NCI-H1092 treated with DMSO at 0.1 percent for 48 hours (cell line): ENCODE measurements at places on chromosomes 7 and 10.

GRCh38 chr7:131122394-131122793, 205.3 kb upstream of the MKLN1 start:
- DNase-seq = no peak

GRCh38 chr7:65988084-65988483, 6.1 kb upstream of the GUSB start:
- DNase-seq = no peak

GRCh38 chr10:30894221-30894620, 137.4 kb downstream of the ZNF438 start:
- DNase-seq = no peak

- no peak for DNase-seq
Measured at GRCh38 chr7:129008645-129009414, 46.1 kb downstream of the TNPO3 start.

DNA sequence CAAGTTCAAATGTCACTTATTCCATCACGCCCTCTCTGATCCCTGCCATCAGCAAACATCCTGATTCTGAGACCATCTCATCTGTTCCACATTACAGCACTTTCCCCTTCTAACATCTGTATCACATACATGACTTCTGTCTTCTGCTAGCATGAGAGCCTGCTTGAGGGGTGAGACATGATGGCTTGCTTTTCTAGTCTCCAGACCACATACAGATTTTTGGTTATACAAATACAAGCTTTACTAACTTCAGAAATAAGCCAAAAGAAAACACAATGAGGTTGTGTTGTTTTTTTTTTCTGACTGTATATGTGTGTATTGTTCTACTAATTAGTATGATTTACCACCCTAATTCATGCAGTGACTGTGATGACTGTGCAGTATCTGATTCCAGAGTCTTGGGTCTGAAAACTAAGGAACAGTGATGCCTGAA, 34.3 kb downstream of the NAPEPLD start:
- no peak for DNase-seq

- DNase-seq = no peak
Measured at GRCh38 chr10:34403512-34403911, 411.6 kb downstream of the PARD3 start.

- DNase-seq = no peak
Measured at GRCh38 chr10:68342909-68343516, 10.3 kb upstream of the PBLD start.

GRCh38 chr7:116902867-116903266, 40.5 kb downstream of the CAPZA2 start:
- no peak for DNase-seq

DNA sequence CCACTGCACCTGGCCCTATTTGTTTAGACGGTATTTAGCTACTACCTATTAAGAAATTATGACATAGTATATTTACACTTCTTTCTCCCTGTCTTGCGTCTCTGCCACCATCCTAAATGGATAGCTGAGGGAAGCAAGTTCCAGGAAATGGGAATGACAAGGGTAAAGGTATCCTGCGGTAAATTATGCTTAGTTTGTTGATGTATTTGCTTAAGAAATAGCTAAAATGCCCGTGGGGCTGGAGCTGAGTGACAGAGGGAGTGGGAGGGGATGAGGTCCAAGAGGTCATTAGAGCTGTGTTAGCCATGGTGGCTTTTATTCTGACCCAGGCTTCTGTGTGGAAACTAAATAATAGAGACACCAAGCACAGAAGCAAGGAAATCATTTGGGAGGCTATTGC, 29.0 kb upstream of the UBE2D1 start:
- DNase-seq = no peak
